Fibroblast of villous mesenchyme (primary cell): ENCODE measurements at places on chromosomes 7 and 10. TPM values are rescaled to one million over a fixed set of nuclear protein-coding genes. Genes with fewer than 3 reads are reported as not detected.

The FAM25A gene
- not detected in 2 replicates for total RNA-seq

The SAMD9L gene
- 18.0 and 40.6 TPM in 2 replicates for total RNA-seq

The IGF2BP3 gene
- total RNA-seq: 9.1 and 12.2 TPM in 2 replicates

The SEMA3E gene
- 0.32 and 0.43 TPM in 2 replicates for total RNA-seq

The SLC26A5 gene
- not detected in 2 replicates for total RNA-seq

The POLD2 gene
- 95.7 and 101 TPM in 2 replicates for total RNA-seq

The FKBP6 gene
- not detected in 2 replicates for total RNA-seq
